ENCODE measurements at places on chromosomes 1 and 21.

- DNase-seq: no peak
These were observed 39.1 kb downstream of the IFI44 start for GRCh38 chr1:78688697-78689096.

GRCh38 chr21:25509862-25510261 lies 97.4 kb downstream of the MRPL39 start:
- no peak for DNase-seq

DNA sequence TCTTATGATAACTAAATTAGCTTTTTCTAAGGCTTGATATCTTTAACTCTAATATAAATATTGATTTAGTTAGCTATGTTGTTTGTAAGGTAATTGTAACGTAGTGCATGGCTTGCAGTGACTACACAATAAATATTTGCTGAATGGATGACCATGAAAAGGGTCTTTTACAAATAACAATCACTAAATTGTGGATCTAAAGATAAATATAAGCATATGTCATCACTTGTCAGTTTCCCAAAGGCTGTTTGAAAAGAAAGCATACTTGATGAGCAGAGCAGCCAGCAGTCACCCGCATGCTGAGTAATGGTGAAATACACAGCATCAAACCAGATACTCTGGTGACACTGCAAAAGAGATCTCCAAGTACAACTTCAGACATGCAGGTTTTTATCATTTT lies 92.5 kb upstream of the FMN2 start:
- DNase-seq: no peak

DNA sequence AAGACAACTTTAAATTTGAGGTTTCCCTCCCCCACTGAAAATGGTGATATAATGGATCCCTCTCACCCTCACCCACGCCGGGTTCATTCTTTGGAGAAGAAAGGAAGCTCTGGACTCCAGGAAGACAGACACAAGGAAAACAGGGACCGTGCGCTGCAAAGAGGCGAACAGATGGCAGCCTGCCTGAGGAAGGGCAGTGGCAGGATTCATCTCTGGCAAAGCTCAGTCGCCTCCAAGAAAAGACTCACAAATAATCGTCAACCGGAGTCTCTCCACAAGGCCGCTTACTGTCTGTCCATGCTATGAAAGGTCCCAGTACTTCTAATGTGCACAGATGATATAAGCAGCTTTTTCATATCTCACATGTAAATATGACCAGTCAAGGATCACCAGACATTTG lies 110.3 kb downstream of the TIAM1 start:
- DNase-seq: no peak

GRCh38 chr1:234279021-234279420 lies 94.2 kb upstream of the COA6 start:
- DNase-seq: no peak

- no peak for DNase-seq
These were observed 40.5 kb upstream of the PAXBP1 start for GRCh38 chr21:32812035-32812434.

DNA sequence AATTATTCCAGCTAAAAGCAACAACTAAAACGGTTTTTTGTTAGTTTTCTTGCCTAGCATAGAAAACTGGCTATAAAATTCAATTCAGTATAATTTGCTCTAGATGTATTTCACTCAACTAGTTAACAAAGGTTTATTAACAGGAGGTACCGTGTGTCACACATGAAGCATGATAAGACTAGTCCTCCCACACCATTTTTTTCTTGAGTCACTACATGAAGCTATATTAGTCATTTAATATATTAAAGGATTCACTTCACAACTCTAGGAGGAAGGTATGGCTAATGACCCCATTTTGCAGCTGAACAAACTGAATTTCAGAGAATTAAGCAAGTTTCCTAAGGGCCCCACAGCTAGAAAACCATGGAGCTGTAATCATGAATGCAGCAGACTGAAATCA lies 307.8 kb upstream of the USP25 start:
- no peak for DNase-seq

- DNase-seq: no peak
These were observed 24.5 kb upstream of the CCN1 start for GRCh38 chr1:85555867-85556573.

- DNase-seq: no peak
These were observed 152.1 kb upstream of the TMEM51 start for GRCh38 chr1:15001317-15001915.

DNA sequence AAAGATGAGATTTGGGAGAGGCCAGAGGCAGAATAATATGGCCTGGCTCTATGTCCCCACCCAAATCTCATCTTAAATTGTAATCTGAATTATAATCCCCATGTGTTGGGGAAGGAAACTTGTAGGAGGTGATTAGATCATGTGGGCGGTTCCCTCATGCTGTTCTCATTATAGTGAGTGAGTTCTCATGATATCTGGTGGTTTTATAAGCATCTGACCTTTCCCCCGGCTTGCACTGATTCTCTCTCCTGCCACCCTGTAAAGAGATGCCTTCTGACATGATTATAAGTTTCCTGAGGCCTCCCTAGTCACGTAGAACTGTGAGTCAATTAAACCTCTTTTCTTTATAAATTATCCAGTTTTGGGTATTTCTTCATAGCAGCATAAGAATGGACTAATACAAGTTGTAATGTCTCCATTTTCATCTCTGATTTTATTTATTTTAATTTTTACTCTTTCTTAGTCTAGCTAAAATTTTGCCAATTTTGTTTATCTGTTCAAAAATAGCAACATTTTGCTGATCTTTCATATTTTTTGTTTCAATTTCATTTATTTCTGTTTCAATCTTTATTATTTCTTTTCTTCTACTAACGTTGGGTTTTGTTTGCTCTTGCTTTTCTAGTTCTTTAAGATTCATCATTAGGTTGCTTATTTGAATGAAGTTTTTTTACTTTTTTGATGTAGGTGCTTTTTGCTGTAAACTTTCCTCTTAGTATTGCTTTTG lies 67.0 kb upstream of the ZRANB2 start:
- no peak for DNase-seq

DNA sequence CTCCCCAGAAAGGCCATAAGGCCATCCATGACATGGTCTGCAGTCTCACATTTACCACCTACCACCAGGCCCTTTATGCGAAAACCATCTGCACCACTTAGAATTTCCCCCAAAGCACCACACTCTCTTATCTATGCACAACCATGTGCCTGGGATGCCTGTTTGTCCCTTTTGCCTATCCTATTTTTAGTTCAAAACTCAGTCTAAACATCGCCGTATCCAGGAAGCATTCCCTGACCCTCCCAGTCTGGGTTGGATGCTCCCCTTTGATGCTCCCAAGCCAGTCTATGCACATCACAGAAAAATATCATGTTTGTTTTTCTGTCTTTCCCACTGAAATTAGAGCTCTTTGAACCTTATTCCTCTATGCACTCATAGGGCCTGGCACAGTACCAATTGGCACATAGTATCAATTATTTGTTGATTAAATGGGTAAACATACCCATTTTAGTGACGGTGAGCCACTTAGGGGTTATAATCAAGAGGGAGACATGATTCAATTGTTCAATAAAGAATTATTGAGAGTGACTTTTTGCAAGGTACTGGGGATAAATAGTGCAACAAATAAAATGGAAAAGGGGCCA lies 6.7 kb downstream of the MPL start:
- DNase-seq: no peak

- no peak for DNase-seq
These were observed 602 bp upstream of the MED18 start for GRCh38 chr1:28328228-28328648.

DNA sequence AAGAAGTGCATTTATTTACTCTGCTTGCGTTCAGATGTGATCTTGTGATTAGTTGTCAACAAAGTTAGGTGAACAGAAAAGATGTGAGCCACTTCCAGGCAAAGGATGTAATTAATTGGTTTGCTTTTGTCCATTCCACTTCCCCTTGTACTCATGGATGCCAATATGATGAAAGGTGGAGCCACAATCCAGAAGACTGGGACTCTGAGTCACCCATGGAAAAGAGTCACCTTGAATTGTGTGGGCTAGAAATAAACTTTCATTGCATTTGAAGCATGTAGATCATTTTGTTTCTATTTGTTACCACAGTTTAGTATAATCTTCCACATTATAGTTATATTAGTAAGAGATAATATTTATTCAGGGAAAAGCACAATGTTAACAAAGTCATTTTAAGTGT lies 684.2 kb downstream of the LTN1 start:
- no peak for DNase-seq

DNA sequence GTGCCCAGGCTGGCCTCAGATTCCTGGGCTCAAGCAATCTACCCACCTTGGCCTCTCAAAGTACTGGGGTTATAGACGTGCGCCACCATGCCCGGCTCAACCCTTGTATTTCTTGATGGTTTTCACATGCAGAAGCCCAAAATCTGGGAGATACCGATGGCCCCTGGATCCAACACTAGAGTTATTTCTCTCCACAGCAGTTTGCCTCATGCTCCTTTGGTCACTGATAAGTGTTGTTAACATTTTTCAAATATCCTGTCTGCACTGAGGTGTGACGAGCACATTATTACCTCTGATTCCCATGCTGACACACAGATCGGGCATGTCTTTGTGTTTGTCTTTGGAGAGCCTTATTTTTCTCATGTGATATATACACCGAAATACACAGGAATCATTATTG lies 107.0 kb downstream of the KIF26B start:
- no peak for DNase-seq

GRCh38 chr1:172421974-172422604 lies 1.6 kb downstream of the C1orf105 start:
- no peak for DNase-seq

DNA sequence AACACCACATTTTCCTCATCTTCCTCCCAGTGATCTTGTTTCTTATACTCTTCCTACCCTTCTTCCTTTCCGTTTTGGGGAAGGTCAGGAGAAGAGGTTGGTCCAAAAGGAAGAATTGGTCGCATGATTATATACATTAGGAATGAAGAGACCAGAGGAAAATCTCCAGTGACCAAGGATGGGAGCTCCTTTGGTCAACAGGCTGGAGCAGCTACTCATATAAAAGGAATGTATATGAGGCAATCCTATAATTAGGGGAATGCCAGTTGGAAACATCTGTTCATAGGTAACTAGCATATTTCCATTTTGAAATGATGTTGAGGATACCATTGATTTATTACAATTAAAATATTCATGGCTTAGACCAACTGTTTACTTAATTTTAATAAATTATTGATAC lies 114.5 kb downstream of the LRRC40 start:
- DNase-seq: no peak

- DNase-seq: no peak
These were observed 9.9 kb downstream of the CLCA1 start for GRCh38 chr1:86478416-86479156.

DNA sequence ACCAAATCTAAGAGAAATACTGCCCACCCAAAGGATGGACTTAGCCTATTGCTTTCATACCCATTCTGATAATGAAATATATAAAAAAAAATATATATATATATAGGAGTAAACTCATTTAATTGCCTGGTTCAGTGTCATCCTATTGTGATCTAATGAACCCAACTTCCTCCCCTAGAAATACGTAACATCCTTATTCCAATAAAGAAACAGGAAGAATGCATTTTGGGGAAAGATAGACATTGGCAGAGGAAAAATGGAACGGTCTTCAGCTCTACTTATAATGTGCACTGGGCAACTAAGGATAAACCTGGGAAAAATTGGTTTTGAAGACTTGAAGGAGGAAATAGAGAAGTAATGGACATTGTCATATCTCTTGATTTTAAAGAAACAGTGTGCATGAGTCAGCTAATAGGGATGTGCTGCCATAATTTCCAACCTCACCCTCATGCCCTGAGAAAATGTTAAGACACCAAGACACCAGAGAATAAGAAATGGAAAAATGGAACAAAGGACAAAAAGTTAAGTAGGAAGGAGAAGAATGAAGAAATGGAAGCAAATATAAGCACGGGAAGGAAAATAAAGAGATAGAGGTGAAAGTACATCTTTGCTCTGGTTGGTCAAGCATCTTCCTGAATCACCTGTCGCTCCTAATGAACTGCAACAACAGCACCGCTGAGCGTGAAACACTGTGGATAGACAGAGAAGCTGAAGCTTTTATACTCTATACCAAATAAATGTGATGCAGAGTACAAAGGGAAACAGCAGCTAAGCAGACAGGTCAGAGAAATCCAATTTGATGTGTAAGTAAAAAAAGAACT lies 5.4 kb downstream of the UBR4 start:
- no peak for DNase-seq

GRCh38 chr1:163291461-163291860 lies 30.3 kb upstream of the NUF2 start:
- no peak for DNase-seq
